ENCODE measurements at places on chromosomes 11 and 22.

DNA sequence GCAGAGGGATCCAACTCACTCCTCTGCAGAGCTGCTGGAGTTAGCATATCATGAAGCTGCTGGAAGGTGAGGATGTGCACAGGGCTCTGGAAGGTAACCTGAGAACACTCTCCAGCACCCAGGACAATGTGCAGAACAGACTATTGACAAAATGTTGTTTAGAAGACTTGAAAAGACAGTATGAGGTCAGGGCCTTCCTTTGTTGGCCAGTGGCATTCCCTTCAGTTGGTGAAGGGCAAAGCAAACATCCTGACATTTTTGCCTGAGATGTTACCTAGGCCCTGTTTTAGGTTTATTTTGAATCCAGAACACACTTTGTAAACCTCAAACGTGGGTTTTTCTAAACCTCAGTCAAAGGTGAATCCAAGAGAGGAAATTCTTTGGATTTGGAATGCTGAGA lies 67.8 kb downstream of the DEPDC5 start:
- DNase-seq: no peak

DNA sequence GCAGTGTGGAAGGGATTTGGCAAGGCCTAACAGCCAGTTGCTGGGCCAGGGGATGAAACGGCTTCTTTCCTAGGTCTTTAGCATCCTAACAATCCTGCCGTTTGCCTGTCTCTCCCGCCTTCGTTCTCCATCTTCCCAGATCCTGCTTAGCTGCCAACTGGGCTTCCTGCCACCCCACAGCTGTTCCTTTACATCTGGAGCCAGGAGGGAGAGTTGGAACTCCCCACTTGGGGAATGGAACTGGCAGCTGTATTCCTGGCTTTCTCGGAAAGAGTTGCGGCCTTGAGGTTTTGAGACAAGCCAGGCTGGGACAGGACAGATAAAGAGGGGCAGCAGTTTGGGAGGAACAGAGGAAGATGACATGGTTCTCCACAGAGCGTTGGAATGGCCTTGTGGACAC lies 59.6 kb downstream of the ST3GAL4 start:
- no peak for DNase-seq

GRCh38 chr11:110061296-110061695 lies 31.9 kb upstream of the ZC3H12C start:
- no peak for DNase-seq

DNA sequence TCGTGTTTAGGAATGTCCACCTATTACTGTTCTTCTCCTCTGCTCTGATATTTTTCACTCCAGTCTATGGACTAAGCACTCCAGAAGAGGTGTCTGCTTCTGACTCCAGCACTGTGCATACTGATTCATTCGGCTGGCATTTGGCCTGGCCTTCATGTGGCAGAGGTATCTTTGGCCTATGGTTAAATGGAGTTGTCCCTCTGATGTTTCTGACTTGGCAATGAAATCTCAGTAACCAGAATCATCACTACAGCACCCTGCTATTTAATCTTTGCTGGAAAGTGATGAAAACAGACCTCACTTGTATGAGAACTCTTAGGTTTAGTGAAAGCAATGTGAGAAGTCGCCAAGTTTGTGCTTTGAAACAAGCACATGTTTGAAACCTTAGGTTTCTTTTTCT lies 155.2 kb downstream of the MAML2 start:
- no peak for DNase-seq

- no peak for DNase-seq
These were observed 6.5 kb downstream of the THYN1 start for GRCh38 chr11:134246678-134247077.

DNA sequence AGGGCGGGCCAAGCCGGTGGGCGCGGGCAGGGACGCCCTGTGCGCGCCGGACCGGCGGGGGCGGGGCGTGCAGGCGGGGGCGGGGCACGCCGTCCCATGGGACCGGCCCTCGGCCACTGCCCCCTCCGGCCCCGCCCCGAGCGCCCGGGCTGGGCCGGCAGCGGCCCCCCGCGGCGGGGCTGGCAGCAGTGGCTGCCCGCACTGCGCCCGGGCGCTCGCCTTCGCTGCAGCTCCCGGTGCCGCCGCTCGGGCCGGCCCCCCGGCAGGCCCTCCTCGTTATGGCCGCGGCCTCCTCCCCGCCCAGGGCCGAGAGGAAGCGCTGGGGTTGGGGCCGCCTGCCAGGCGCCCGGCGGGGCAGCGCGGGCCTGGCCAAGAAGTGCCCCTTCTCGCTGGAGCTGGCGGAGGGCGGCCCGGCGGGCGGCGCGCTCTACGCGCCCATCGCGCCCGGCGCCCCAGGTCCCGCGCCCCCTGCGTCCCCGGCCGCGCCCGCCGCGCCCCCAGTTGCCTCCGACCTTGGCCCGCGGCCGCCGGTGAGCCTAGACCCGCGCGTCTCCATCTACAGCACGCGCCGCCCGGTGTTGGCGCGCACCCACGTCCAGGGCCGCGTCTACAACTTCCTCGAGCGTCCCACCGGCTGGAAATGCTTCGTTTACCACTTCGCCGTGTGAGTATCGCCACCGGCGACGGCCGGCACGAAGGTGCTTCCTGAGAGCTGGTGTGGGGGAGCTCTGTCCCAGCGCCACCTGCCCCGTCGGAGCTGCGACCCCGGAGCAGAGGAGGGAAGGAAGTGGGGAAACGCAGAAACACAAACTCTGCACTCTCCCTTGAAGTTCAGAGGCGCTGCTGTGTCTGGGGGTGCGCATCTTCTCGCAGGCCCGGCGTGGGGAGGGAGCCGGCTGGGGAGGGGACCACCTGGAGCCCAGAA lies at the start of gene KCNQ1:
Gene KCNQ1 (plus strand): TSS at position 188 of the 925 bp plus-strand sequence. CDS start 91 bp downstream, at position 279.
- peak; percentile 54 for DNase-seq

DNA sequence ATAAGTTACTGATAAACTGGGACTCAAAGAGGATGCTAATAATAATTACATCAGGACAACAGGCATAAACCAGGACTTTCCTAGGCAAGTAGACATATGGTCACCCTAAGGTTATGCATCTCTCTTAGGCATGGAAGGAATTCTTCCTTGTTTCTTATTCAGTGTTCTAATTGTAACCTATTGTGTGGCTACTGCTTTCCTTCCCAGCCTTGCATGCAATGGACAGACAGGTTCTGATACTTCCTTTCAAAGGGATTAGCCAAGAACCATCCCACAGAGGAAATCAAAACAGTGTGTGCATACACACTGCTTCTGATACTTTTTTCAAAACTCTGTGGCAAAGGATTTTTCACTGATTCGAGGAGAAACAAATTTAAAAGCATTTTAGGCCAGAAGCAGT lies 48.3 kb downstream of the RRAS2 start:
- no peak for DNase-seq

- DNase-seq: no peak
These were observed 50.3 kb downstream of the FAM76B start for GRCh38 chr11:95739108-95739938.

- DNase-seq: no peak
These were observed 192.7 kb downstream of the C11orf91 start for GRCh38 chr11:33507967-33508366.

GRCh38 chr11:3990406-3990805 lies 104.2 kb upstream of the RRM1 start:
- DNase-seq: no peak

- DNase-seq: no peak
These were observed 38.0 kb downstream of the TMEM45B start for GRCh38 chr11:129853518-129854231.

GRCh38 chr11:128300785-128301184 lies 286.6 kb downstream of the ETS1 start:
- no peak for DNase-seq

DNA sequence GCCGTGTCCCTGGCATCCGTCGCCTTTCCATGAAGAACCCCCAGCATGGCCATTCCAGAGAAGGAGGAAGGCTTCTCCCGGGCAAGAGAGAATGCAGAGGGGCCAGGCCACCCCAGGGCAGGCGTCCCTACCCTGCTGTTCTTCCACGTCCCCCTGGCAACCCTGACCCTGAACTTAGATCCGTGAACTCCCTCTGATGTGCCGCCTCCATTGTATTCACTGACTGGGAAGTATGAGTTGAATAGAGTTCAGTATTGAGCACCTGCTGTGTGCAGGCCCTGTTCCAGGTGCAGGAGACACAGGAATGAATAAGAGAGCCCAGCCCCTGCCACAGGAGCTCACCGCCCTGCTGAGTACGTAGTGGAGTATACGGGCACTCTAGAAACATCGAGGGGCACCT lies 29.1 kb upstream of the RELT start:
- DNase-seq: no peak

GRCh38 chr11:67202028-67202427 lies 64.2 kb upstream of the GRK2 start:
- no peak for DNase-seq

DNA sequence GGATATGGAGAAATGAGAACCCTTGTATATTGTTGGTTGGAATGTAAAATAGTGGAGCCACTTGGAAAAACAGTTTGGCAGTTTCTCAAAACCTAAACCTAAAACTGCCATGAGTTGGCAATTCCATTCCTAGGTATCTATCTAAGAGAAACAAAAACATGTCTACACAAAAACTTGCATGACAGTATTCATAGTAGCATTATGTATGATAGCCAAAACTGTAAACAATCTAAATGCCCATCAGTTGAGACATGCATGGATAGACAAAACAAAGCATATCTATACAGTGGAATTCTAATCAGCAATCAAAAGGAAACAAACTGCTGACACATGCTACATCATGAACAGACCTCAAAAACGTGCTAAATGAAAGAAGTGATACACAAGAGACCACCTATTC lies 34.9 kb downstream of the TRAF6 start:
- DNase-seq: no peak

DNA sequence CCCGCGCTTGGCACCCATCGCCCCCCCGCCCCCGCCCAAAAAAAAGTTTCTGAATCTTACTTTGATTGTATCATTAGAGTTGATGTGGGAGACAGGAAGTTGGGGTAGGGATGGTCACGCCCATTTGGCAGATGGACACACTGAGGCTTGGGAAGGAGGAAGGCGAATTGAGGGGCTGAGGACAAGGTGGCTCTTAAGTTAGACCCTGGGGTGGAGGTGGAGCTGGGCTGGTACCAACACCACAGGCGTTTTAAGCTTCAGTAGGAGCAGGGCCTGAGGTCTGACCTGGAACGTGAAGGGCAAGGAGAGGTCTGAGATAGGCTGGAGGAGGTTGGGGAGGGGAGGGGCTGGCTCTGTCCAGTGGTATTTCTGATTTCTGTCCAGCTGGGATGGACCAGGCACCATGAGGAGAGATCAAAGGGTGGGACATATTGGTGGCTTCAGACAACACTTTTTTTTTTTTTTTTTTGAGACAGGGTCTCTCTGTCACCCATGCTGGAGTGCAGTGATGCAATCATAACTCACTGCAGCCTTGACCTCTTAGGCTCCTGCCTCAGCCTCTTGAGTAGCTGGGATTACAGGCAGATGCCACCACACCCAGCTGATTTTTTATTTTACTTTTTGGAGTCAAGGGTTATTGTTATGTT lies 799 bp upstream of the CDC42BPG start:
- DNase-seq: no peak

DNA sequence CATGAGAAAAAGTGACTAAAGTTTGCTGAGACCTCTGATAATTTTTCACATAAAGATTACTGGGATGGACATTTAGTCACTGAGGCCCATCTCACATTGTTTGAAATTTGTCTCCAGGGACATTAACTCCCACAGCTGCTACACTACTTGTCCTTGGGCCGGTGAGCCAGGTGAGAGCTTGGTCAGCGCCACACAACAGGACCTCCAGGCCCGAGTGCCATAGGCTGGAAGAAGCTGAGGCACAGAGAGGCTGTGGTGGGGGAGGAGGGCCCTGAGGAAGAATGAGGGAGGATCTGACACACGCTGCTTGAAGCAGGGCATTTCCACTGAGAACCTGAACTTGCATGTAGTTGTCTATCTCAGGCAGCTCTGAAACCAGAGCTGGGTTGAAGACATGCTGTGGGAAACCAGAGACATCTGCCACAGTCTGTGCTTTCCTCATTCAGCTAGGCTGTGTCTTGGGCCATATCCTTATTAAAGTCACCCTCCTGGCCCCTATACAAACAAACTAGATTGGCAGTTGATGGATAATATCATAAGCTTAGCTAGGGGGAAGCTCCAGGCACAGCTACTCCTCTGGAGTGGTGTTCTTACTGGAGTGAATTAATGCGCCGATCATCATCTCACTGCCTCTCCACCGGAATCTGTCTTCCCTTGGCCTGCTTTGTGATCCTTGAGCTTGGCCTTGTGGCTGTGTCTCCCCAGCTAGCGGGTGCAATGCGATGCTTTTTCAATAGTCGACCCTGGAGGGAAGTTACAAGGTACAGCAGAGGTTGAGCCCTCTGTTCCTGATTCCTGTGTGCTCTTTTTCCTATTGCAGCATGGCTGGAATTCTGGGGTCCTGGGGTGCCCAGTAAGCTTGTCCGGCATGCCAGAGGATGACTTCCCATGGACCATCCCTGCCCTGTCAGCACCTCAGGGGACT lies 225.3 kb upstream of the B3GAT1 start:
- no peak for DNase-seq

DNA sequence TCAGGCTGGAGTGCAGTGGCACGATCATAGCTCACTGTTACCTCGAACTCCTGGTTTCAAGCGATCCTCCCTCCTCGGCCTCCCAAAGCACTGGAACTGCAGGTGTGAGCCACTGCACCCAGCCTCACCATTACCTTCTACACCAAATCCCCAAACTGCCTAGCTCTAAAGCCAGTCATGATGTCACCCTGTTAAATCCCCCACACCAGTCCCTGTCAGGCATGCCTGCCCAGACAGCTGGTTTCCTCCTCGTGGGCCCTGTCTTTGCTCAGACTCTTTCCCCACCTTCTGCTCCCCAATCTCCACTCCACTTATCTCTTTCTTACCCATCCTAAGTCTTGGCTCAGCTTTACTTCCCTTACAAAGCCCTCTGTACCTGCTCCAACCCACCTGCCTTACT lies 12.5 kb upstream of the EXPH5 start:
- no peak for DNase-seq

GRCh38 chr11:12547953-12548650 lies 126.1 kb upstream of the TEAD1 start:
- no peak for DNase-seq
